Motor neuron (in vitro differentiated cells): ENCODE measurements at places on chromosomes 7 and 10.
A peak's percentile ranks its signal among the peaks of the same experiment; 100 is the strongest.

- ATAC-seq, result no peak
Observed at GRCh38 chr10:122551450-122551849, 9.1 kb upstream of the DMBT1 start.

DNA sequence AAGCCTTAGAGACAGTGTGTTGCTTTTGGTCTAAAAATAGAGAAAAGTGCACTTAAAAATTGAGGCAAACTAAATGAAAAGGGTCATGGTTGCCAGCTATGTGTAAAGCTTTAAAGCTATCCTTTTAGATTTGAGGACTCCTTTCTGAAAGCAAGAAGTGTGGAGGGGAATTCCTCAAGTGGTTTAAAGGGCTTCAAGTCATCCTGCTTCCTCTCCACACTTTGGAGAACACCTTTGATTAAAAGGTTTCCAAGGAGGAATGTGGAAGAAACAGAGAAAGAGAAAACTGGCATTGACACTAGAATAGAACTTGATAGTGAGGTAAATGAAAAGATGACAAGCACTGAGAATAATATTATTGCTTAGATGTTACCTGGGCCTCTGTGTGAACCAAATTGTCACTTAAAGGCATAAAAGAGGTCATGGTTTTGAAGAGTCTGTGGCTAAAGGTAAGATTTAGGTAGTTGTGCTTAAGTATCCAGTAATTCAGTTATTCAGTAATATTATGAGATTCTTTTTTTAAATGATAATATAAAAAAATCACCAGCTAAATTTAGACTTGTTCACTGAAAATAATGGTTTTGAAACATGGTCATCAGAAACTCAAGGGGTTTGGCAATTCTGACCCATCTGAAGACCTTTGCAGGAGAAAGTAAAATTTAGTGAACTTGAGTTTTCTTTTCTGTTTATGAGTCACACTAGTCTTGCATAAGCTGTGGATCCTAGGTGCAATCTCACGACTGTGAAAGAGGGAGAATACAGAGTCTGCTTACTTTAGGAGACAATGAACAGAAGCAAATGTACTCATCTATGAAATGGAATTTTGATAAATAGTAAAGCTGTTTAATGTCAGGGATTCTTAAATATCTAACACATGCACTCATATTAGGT is 466.0 kb downstream of the KIF20B start:
- no peak for ATAC-seq

DNA sequence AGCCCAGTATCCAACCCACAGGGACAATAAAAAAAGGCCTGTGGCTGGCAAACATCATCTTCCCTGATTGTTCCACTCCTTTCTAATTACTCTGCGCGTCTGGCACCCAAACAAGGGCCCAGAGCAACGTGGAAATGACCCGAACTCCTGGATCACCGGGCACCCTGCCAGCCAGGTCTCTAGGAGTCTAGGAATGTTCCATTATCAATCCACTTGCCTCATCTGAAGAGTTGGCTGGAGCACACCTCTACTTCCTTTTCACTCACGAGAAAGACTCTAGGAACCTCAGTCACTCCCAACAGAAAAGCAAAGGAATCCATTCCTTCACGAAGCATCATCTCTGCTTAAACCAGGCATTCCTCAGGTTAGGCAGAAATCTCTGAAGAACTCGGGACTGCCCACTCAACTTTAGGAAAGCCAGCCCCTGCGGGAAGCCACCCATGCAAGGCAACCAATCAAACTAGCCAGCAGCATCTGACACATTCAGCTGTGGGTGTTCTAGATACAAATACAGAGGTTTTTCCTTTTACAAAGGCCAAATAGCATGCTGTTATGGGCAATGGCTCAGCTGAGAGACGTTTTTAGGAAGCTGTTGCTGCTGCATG is 37.7 kb downstream of the ATXN7L1 start:
- no peak for ATAC-seq

DNA sequence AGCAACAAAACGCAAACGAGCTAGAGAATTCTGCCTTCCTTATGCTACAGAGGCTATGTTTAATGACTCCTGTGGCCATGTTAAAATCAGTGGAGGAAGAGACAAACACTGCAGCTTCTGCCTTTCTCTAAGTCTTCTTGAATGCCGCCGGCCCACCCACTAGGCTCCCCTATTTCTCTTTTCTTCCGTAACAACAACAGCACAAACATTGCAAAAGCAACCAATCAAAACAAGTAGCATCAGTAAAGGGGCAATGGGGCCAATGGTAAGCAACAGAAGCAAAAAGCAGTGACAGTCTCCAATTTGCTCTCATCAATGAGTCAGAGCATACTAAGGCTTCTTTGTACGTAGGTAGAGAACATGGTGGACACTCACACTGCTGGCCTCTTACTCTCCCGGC is 26.8 kb downstream of the DNAJC1 start:
- ATAC-seq, result no peak

GRCh38 chr7:149832332-149833041 is 5.7 kb upstream of the ZNF862 start:
- no peak for ATAC-seq

DNA sequence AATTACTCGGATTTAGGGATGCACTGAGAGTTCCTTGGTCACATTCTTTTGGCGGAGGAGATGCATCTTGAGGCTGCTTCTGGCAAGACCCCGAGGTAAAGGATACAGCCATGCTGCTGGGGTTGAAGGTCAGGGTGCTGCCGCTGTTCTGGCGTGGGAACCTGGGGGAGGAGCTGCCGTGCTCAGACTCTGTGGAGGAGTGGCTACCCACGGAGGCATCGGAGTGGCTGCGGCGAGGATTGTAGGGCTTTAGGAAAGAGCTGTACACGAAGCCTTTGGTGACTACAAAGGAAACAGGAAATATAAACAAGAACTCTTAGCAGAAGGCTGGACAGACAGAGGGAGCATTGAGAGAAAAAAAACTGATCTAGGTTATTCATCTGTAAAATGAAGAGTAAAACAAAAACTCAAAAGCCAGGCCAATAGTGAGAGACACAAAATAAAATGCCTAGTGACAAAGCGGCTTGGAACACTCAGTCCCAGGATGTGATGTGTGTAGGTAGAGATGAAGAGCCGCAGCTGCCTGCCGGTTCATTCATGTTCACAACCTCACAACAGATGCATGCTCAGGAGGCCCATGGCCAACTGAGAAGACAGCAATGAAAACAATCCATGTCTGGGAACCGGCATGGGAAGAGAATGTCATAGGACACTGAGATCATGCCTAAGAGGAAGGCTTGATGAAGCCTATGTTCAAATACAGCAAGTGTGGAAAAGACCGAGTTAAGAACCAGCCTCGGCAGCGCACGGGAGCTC is 97.8 kb downstream of the ABCC2 start:
- ATAC-seq, result no peak

DNA sequence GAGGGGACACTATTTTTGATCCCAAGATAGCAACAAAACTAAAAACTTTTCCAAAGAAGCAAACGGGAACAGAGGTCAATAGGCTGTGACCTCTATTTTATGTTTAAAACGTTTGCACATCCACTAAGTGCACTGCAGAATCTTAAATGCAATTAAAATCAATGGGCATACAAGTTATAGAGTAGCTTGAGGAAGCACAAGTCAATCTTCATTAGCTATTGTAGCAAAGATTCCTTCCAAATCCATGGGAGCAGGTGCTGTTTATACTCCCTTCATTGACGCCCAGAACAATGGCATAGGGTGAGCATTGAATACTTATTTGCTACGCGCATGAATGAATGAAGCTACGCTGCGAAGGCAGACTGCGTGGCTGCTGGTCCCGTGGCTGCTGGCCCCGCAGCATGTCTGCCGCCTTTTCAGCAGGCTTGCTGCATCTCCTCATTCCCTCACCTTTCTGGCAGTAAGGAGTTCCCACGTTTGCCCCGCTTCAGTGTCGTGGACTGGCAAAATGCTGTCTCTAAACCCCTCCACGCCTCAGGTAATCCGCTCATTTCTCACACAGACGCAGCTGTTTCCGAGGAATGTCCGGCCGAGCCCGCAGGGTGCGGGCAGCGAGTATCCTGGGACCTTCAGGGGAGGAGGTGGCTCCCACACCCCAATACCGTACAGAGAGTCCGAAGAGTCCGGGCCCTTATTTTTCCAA is 754 bp upstream of the PHYHIPL start:
- ATAC-seq, result peak; percentile 60

GRCh38 chr10:62268027-62268398 is 631 bp downstream of the RTKN2 start:
- ATAC-seq, result no peak

- peak; percentile 66 for ATAC-seq
Observed at GRCh38 chr10:96043893-96044715, 721 bp downstream of the CCNJ start.

DNA sequence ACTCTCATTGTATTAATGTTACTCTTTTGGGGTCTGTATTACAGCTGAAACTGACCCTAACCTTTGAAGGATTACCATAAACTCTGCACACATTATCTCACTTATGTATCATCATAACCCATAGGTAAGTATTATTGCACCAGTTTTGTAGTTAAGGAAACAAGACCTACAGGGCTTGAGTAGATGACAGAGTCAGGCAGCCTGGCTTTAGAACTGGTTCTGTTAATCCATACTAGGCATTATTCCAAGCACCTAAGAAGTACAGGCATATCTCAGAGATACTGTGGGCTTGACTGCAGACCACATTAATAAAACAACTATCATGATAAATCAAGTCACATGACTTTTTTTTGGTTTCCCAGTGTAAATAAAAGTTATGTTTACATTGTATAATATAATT is 17.1 kb upstream of the AKR1B1 start:
- no peak for ATAC-seq

DNA sequence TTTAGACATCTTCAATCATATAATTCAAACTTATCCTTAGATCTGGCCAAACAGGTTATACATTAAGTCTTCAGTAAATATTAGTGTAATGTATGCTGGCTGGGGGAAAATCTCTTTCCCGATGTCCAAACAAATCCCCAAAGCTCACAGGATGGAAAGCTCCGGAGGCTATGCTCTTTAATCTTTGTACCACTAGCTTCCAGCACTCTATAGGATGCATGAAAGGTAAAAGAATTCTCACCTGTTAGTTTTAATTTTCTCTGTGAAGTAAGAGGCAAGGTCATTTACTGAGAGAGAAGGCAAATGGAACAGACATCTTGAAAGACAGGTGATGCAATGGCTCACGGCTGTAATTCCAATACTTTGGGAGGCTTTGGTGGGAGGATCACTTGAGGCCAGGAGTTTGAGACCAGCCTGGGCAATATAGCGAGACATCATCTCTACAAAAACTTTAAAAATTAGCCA is 99.8 kb upstream of the KIF5B start:
- ATAC-seq, result no peak

- ATAC-seq, result peak; percentile 46
Observed at GRCh38 chr10:126549344-126549743, 121.1 kb downstream of the C10orf90 start.

DNA sequence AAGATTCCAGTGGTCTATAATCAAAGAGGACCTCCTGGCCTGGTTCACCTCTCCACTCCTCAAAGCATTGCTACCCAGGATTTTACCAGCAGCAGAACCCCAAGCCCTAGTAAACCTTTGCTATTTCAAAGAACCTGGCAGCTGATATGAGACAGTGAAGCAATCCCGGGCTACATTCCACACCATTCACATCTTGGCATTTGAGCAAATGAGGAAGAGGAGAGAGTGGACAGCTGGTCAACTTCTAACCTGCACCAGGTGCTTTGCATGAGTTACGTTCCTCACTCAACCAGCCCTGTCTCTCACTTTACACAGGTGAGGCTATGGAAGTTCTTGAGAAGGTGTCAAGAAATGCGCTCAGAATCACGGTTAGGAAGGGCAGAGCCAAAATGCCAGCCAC is 1.1 kb downstream of the CCDC3 start:
- no peak for ATAC-seq

DNA sequence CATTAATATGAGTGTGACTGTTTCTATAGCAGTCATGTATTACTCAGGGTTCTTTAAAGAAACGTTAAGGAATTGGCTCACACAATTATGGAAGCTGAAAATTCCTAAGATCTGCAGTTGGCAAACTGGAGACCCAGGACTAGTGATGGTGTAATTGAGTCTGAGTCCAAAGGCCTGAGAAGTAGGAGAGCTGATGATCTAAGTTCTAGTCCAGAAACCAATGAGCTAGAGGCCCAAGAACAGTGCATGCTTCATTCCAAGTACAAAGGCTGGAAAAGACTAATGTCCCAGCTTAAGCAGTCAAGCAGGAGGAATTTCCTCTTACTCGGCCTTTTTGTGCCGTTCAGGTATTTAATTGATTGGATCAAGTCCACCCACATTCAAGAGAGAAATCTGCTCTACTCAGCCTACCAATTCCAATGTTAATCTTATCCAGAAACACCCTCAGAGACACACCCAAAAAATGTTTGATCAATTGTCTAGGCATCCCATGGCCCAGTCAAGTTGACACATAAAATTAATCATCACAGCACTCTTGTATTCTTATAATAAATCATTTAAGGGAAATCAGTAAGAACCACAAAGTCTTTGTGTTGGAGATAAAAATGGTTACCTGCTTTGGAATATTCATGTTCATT is 312.1 kb downstream of the PRKG1 start:
- ATAC-seq, result no peak

- ATAC-seq, result no peak
Observed at GRCh38 chr7:50121286-50121685, 28.2 kb upstream of the ZPBP start.

GRCh38 chr7:32335107-32335506 is 155.1 kb downstream of the LSM5 start:
- no peak for ATAC-seq

DNA sequence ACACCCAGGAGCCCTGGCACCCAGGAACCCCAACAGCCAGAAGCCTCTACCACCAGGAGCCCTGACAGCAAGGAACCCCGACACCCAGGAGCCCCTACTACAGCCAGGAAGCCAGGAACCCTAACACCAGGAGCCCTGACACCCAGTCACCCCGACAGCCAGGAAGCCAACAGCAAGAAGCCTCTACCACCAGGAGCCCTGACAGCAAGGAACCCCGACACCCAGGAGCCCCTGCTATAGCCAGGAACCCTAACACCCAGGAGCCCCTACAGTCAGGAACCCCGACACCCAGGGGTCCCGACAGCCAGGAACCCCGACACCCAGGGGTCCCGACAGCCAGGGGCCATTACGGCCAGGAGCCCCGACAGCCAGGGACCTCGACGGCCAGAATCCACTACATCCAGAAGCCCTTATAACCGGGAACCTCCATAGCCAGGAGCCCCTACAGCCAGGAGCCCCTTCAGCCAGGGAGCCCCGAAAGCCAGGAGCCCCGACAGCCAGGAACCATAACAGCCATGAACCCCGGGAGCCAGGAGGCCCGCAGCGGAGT is 440 bp upstream of the GLRX3 start:
- ATAC-seq, result peak; percentile 2

- no peak for ATAC-seq
Observed at GRCh38 chr7:39125846-39126245, 148.1 kb downstream of the POU6F2 start.
